ENCODE measurements at places on chromosomes 4 and X.

- DNase-seq, result no peak
Measured at GRCh38 chr4:101348995-101349800, 1.9 kb upstream of the PPP3CA start.

GRCh38 chr4:169818063-169818679 is 60.4 kb upstream of the HPF1 start:
- DNase-seq, result no peak

GRCh38 chr4:2304321-2304876 is 42.5 kb upstream of the MXD4 start:
- DNase-seq, result no peak

- peak; percentile 4 for DNase-seq
Measured at GRCh38 chr4:10160281-10160856, 43.8 kb upstream of the WDR1 start.

DNA sequence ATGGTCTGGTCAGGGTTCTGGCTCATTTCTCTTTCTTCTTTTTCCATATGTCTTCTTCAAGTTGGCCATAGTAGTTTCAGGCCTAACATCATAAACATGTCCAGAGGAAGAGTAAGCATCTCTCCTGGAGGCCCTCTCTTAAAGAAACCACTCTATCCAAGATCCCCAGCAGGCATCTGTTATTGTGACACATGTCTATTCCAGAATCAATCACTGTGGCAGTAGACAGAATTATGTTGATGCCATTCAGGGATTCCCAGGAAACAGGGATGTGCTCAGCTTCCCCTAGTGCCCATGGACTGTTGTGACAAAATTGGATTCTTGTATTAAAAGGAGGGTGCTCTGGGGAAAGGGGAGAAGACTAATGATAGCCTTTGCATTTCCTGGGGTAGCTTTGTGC is 224.0 kb downstream of the HNRNPD start:
- no peak for DNase-seq

Measured in NCI-H510A treated with DMSO at 0.1 percent for 48 hours (cell line).